Osteoblast (primary cell): ENCODE measurements at places on chromosomes 12 and 14.

DNA sequence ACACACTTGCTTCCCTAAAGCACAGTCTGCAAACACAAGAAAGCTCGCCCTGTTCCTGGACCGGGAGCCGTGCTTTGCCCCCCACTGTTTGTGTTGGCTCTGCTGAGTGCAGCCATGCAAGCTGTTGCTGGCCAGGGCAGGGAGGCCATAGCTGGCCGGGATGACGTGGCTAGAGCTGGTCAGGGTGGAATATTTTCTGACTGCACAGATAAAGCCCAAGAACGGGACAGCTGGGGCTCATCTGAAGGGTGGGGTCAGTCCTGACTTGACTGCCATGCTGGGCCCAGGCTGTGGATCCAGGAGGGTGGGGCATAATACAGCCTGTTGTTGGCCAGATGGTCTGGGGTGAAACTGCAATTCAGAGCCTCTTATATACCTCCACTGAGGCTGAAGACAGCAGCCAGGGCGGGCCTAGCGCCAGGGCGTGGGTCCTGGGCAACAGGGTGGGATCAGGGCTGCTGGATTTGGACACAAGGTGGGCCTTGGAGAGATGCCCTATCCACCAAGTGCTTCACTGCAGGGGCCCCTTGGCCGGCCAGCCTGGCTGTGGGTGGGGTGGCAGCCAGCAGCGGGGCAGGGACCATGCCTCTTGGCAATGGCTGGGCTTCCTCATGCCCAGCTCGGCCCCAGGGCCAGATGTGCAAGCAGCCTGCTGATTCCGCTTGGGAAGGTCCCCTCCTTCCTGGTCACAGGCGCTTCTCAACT, 14.8 kb downstream of the KMT5A start:
- H3K27ac ChIP-seq: peak overlapping the region; percentile 61

- no peak for DNase-seq
- no peak overlapping the region for H3K27ac ChIP-seq
- no peak overlapping the region for H3K4me3 ChIP-seq
- H3K4me1 ChIP-seq: peaks cover 11% of the 10 kb centered on the region
- H3K27me3 ChIP-seq: peaks cover 8% of the 10 kb centered on the region
Observed at GRCh38 chr12:117044311-117044710, 54.9 kb downstream of the TESC start.

DNA sequence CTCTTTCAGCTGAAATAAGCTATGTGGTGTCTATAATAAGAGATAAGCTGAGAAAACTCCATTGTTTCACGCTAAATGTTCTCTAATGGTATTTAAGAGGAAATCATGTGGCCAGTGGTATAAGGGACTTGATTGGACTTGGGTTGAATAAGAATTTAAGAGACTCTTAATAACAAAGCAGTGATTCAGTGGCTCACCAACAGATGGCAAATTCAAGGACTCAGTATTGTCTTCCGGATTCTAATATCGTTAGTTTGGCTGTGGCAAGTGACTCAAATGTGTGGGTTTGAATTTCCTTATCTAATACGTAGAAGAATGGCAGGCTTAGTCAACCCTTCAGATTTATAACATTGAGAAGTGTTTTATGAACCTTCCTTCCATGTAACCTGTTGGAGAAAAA, 49.1 kb upstream of the KCNH3 start:
- peak overlapping the region; percentile 53 for H3K27ac ChIP-seq
- peak; percentile 82 for DNase-seq
- no peak overlapping the region for H3K4me3 ChIP-seq
- H3K36me3 ChIP-seq: peaks cover 11% of the 10 kb centered on the region
- peaks cover 22% of the 10 kb centered on the region for H3K4me1 ChIP-seq

DNA sequence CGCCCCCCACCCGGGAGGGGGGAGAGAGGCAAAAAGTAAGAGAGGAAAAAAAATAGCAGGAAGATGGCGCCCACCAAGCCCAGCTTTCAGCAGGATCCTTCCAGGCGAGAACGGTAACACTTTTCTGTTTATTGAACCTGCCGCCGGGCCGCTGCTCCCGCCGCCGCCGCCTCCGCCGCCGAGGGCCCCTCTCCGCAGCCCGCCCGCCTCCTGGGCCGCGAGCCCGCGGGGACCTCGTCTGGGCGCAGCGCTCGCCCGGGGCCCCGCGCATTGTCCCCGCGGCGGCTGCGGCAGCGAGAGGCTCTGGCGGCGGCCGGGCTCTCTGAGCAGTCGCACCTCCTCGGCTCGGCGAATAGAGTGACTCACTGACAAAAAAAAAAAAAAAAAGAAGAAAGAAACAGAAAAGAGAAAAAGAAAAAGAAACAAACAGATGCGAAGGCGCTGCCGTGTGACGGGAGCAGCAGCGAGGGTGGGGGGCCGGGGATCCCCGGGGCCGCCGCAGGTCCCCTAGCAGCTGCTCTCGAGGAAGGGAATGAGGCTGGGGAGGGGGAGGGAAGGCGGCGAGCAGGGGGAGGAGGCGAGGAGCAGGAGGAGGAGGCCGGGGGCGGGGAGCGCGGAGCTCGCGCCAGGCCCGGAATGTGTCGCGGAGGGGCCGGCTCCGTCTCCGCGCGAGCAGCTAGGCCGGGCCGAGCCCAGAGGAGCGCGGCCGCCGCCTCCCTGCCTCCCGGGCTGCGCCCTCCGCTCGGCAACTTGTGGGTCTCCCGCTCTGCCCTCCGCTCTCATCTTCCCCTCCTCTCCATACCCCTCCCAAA, 781 bp downstream of the NPAS3 start:
- H3K27me3 ChIP-seq: peaks cover 39% of the 10 kb centered on the region
- peak; percentile 95 for DNase-seq
- no peaks in the 10 kb centered on the region for H3K36me3 ChIP-seq
- no peaks in the 10 kb centered on the region for H3K4me1 ChIP-seq
- no peak overlapping the region for H3K27ac ChIP-seq

DNA sequence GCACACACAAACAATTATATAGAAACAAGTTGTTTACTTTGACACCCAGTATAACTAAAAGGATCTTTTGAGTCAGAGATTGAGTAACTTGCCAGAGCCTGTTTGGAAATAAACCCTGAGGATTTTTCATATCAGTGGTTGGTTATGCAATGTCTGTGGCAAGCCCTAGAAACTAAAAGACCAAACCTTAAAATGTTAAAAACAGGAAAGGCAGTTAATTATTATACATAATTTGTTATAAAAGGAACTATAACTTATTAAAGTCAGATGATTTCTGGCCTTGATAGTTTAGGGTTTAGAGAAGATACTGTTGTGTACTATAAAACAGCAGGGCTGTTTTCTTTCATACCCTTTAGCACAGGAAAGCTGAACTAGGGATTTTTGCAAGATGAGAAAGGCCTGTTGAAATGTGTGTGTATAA, 44.1 kb downstream of the PSEN1 start:
- peak overlapping the region; percentile 24 for H3K27ac ChIP-seq
- peaks cover 20% of the 10 kb centered on the region for H3K4me1 ChIP-seq
- no peaks in the 10 kb centered on the region for H3K36me3 ChIP-seq
- peak; percentile 90 for DNase-seq
- H3K4me3 ChIP-seq: no peak overlapping the region
- H3K27me3 ChIP-seq: no peaks in the 10 kb centered on the region

DNA sequence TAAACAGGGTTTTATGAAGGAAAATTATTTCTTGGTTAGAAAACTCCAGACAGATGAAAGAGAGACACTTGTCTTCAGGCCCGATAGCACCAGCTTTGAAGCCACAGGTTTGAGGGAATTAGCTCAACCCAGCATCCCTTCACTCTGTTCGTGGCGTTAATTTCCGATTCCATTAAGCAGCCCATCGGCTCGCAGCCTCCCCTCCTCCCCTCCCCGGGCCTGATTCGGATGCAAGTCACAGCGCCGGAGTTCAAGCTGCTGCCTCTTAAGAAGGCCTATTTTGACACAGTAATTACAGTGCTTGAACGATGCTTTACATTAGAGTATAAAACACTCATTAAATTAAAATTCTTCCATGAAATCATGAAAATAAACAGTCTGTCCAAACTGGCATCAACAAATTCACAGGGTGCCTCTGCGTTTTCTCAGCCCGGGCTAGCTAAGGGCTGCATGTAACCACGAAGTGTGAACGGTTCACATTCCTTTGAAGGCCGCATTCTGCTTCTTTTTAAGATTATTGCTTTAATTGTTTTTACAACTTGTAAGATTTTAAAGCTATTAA, 145.8 kb downstream of the DICER1 start:
- no peaks in the 10 kb centered on the region for H3K4me1 ChIP-seq
- H3K27me3 ChIP-seq: peaks cover 21% of the 10 kb centered on the region
- no peak for DNase-seq
- H3K27ac ChIP-seq: no peak overlapping the region
- H3K4me3 ChIP-seq: no peak overlapping the region
- no peaks in the 10 kb centered on the region for H3K36me3 ChIP-seq

GRCh38 chr12:7374423-7375144, 69.4 kb downstream of the CD163L1 start:
- no peaks in the 10 kb centered on the region for H3K4me1 ChIP-seq
- peak; percentile 72 for DNase-seq
- H3K4me3 ChIP-seq: no peak overlapping the region
- H3K27ac ChIP-seq: no peak overlapping the region
- no peaks in the 10 kb centered on the region for H3K27me3 ChIP-seq

- H3K27ac ChIP-seq: no peak overlapping the region
- H3K4me1 ChIP-seq: no peaks in the 10 kb centered on the region
- H3K27me3 ChIP-seq: no peaks in the 10 kb centered on the region
- no peak overlapping the region for H3K4me3 ChIP-seq
- DNase-seq: no peak
Observed at GRCh38 chr12:4137441-4137840, 136.1 kb upstream of the CCND2 start.

GRCh38 chr14:93824518-93825234, 36.4 kb upstream of the PRIMA1 start:
- H3K27me3 ChIP-seq: no peaks in the 10 kb centered on the region
- no peak overlapping the region for H3K27ac ChIP-seq
- no peaks in the 10 kb centered on the region for H3K4me1 ChIP-seq
- DNase-seq: no peak

DNA sequence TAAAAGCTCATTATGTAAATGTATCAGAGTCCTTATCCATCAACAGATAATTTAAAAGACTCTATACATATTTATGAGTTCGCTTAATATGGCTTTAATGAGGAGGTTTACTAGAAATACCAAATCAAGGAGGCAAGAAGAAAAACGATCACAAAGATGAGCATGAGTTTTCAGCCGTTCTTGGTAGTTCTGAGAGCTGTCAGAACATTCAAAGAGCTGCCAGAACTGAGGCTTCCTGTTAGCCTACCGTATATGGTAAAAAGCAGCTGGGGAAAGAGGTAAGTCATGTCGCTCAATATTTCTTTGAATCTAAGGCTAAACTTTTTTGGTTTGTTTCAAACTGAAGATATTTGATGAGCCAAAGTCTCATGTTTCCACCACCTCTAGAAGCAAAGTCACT, 115.3 kb upstream of the PLXNC1 start:
- DNase-seq: no peak
- no peaks in the 10 kb centered on the region for H3K4me1 ChIP-seq
- H3K27me3 ChIP-seq: peaks cover 7% of the 10 kb centered on the region
- H3K27ac ChIP-seq: no peak overlapping the region
- H3K4me3 ChIP-seq: no peak overlapping the region
- H3K36me3 ChIP-seq: no peaks in the 10 kb centered on the region

GRCh38 chr12:132218915-132219314, 74.7 kb downstream of the NOC4L start:
- no peaks in the 10 kb centered on the region for H3K27me3 ChIP-seq
- H3K36me3 ChIP-seq: no peaks in the 10 kb centered on the region
- H3K4me1 ChIP-seq: no peaks in the 10 kb centered on the region
- H3K4me3 ChIP-seq: no peak overlapping the region
- DNase-seq: peak; percentile 89
- no peak overlapping the region for H3K27ac ChIP-seq

- no peaks in the 10 kb centered on the region for H3K27me3 ChIP-seq
- H3K4me3 ChIP-seq: no peak overlapping the region
- DNase-seq: no peak
- no peaks in the 10 kb centered on the region for H3K36me3 ChIP-seq
- peak overlapping the region; percentile 34 for H3K27ac ChIP-seq
- H3K4me1 ChIP-seq: peaks cover 11% of the 10 kb centered on the region
Observed at GRCh38 chr14:51293149-51293911, 53.3 kb downstream of the TMX1 start.

DNA sequence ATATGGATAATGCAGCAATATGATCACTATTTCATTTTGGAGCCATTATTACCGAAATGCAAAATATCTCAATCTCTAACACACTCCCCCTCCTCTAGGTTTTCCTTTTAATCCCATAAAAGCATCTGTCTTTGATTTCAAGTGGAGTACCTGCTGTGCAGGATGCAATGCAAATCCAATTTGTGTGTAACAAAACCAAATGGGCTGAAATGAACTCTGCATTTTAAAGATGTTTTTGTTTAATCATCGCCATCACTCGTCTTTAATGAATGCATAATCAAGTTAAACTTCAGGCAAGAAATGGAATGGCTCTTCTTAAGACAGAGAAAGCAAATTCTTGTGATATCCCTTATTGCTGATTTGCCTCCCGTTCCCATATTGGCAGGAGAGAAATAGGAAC, 114.3 kb downstream of the SLC15A5 start:
- DNase-seq: no peak
- H3K36me3 ChIP-seq: no peaks in the 10 kb centered on the region
- no peaks in the 10 kb centered on the region for H3K27me3 ChIP-seq
- no peak overlapping the region for H3K4me3 ChIP-seq

- H3K27ac ChIP-seq: no peak overlapping the region
- peaks cover 25% of the 10 kb centered on the region for H3K27me3 ChIP-seq
- no peak overlapping the region for H3K4me3 ChIP-seq
- no peak for DNase-seq
- peaks cover 16% of the 10 kb centered on the region for H3K4me1 ChIP-seq
Observed at GRCh38 chr14:103107455-103107854, 12.9 kb downstream of the EXOC3L4 start.

DNA sequence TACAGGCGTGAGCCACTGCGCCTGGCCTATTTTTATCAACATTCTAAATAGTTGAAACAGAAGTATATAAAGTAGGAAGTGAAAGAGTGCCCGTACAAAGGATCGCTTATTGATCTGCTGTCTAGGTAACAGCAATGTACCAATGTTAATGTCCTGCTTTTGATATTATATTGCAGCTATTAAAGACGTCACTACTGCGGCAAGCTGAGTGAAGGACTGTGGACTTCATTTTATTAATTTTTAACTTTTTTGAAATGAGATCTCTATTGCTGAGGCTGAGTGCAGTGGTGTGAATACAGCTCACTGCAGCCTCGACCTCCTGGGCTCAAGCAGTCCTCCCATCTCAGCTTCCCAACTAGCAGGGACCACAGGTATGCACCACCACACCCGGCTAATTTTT, 10.8 kb downstream of the PTGR2 start:
- DNase-seq: no peak
- H3K27ac ChIP-seq: no peak overlapping the region
- no peak overlapping the region for H3K4me3 ChIP-seq
- no peaks in the 10 kb centered on the region for H3K27me3 ChIP-seq
- H3K4me1 ChIP-seq: no peaks in the 10 kb centered on the region
- peaks cover 26% of the 10 kb centered on the region for H3K36me3 ChIP-seq

DNA sequence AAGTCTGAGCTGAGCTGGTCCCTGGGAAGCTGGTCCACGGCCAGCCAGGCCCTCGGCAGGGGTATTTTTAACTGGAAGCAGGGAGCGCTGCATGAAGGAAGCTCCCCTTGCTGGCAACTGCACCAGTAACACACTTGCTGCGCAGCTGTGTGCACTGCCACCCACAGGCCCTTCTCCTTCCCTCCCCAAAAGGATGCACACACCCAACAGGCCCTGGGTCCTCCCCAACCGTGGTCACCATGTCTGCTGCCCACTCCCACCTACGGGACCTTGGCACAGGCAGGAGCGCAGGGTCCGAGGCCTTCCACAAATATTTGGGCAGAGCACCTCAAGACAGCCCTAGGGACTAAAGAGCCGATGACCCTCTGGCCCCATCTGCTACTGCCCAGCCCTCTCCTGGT, 157.0 kb upstream of the PRMT8 start:
- H3K36me3 ChIP-seq: no peaks in the 10 kb centered on the region
- DNase-seq: no peak
- H3K27ac ChIP-seq: no peak overlapping the region
- H3K4me3 ChIP-seq: no peak overlapping the region
- no peaks in the 10 kb centered on the region for H3K4me1 ChIP-seq
